ENCODE measurements at places on chromosomes 6 and 20.

- no peak for DNase-seq
Measured at GRCh38 chr6:157881342-157881741, 58.3 kb downstream of the SNX9 start.

- DNase-seq: no peak
Measured at GRCh38 chr6:34151321-34152041, 5.6 kb upstream of the GRM4 start.

GRCh38 chr20:43837856-43838702 is 76.6 kb upstream of the TOX2 start:
- DNase-seq: no peak

- no peak for DNase-seq
Measured at GRCh38 chr20:42844751-42845150, 345.0 kb downstream of the PTPRT start.

DNA sequence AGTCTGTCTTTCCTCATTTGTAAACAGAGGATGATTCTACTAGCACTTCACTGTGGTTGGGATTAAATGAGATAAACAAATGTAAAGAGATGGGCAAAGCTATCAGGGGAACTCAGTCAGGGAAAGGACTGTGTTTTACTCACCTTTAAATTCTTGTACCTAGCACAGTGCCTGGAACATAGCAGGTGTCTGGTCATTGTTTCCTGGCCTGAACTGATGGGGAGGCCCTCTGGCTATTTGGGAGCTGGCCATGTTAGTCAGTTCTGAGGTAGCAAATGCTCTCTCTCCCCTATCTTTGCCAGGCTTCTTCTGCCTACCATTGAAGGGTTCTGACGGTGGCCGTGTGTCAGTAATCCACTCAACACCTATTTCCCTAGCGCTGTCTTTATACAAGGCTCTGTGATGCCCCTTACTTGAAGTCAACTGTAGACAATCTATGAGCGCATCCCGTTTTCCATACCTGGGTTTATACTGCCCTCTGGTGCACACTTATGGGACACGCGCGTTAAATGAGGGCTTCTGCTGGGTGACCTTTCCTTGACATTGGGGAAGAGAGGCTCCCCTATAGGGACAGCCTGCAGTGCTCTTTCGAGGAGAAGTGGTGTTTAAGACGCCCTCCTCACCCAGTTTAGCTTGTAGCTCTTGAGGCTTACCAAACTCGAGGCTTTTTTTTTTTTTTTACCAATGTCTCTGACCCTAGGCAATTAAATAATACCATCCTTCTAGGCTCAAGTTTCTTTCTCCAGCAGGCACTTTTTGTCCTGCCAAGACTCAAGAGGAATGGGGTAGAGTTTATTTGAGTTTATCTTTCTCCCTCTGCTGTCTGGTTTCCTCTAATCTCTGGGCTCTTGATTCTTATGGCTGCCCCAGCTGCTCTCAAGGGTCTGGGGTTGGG is 4.0 kb upstream of the SPATS1 start:
- peak; percentile 84 for DNase-seq

DNA sequence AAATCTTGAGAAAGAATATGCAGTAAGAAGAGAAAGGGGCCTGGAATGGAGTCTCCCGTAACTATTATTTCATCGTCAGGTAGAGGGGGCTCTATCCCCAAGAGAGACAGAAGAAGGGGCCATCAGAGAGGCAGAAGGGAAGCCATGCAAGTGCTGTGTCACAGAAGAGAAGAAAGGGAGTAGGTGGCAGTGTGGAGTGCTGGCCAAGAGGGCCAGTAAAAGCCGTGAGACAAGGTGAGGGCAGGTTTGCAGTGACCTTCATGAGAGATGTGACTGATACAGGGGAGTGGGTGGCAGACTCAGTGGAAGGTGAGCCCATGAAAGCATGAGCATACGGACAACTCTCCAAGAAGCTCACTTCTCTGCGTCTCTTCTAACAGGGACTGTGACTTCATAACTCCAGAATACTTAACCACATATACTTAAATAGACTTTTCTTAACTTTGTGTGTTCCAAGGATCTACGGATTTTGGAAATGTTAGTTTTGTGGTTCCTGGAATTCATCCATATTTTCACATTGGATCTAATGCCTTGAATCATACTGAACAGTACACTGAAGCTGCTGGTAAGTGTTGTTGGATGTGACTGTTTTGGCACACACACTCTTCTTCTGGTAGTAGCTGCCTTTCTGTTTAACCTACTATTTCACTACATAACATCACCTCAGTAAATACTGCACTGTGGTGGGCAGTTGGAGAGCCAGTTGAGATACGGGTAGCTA is 15.6 kb downstream of the PM20D2 start:
- DNase-seq: no peak

DNA sequence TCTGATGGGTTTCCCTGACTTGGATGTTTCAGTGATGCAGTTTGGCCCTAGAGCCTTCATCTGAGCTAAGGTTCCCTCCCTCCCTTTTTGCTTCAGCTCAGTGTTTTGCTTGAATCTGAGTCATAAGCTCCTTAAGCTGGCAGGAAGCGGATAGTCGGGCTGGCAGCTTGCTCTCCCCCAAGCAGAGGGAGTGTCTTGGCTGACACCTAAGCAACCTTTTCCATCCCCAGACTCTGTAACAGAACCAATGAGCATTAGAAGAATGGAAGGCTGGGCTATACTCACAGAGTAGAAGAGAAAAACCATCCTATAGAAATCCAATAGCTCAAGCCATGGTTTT is 98.3 kb downstream of the HAO1 start:
- no peak for DNase-seq

DNA sequence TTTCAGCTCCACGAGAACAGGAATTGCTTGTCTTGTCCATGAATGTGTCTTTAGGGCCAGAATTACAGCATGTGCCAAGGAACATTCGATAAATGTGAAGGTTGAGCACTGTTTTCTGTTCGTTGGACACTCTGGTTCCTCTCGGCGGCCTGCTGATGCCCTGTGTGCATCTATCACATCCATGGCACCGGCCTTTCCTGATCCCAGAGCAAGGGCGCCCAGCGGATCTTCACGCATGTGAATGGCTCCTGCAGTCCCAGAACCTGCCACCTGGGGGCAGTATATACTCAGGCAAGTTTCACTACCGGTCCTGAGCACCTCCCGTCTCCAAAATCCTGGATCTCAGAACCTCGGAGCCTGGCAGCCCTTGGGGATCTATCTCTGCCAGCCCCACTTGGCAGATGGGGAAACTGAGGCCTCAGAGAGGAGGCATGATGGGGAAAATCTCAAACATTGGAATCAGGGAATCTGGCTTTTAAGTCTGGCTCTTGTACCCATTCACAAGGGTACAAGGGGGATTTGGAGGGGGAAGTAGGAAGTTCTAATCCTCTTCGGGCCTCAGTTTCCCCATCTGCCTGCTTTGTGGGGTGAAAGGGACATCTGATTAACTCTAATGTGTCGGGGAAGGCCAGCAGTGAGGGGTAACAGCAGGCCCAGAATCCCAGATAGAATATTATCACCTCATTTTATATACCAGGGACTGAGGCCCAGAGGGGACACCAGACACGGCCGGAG is 4.3 kb upstream of the CEBPB start:
- DNase-seq: peak; percentile 98

DNA sequence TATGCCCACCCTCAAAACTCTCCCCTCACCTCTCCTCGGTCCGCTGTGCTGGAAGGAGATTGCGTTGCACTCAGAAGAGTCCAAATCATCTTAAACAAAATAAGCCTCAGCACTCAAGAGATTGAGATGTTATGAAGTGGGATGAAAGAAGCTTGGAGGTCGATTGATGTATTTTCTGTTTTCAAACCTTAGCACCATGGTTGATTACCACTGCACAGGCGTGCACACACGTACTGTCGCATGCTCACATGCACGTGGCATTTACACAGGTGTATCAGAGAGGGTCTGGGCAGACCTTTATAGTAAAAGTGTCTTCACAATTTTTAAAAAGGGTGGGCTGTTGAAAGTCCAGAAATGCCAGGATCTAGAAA is 612 bp upstream of the AGPAT4 start:
- DNase-seq: peak; percentile 57

GRCh38 chr6:111239461-111239860 is 152.2 kb downstream of the SLC16A10 start:
- DNase-seq: no peak

GRCh38 chr20:62535964-62536363 is 60.2 kb upstream of the GATA5 start:
- no peak for DNase-seq
